ENCODE measurements at places on chromosomes 3 and 15.

DNA sequence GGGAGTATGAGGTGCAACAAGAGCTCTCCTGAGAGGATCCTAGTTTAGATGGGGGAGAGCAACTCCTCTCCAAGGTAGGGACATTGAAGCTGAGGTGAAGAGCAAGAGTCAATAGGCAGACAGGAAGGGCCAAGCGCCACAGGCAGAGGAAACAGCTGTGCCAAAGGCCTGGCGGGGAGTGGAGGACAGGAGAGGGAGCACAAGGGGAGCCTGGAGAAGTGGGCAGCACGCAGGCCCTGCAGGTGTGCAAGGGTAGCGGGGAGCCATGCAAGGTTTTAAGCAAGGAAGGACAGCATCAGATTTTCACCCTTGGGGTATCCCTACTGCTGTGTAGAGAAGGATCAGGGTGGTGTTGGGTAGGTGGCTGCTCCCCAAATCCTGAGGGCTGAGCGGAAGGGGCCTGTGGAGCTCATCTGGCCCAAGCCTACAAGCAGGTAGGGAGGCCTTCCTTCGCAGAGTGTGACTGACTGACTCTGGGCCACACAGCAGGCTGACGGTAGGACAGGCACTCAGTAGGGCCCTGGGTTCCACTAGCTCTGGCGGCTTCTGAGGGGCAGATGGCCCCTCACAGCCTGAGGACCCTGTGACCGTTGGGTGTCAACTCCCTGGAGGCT is 13.3 kb downstream of the CHST13 start:
- no peak for DNase-seq

DNA sequence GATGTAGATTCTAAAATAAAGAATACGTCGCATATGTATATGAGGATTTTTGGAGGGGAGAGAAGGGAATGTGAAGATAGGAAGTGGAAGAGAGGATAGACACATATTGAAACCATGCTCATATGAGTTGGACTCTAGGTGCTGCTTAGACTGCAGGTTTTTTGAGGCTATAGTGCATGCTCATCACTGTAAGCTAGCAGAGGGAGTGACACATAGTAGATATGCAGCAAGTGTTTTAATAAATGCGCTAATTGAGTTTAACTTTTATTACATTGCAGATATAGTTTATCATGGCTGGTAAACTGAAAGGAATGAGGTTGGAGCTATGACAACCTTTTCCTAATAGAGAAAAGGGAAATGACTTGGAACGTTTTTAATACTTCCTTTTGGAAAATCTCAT is 7.7 kb downstream of the SEMA6D start:
- DNase-seq: no peak

GRCh38 chr3:33491721-33492120 is 51.5 kb upstream of the UBP1 start:
- DNase-seq: no peak

DNA sequence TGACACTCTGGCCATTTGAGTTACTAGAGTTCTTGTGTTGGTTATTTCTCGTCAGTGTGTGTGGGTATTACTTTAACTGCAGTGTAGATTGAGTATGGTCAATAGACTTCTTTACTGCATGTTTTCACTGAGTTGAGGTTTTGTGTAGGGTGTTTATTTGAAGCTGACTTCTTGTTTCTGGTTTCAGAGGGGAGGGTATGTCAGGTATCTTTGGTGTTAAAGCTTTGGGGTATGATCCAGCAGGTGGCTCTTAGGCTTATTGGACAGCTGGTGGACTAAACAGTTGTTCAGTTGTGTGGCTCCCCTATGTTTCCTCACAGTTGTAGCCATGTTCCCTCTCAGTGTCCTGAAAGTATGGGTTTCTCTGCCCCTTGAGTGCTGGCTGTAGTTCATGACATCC is 72.0 kb downstream of the AKAP13 start:
- no peak for DNase-seq

- DNase-seq: no peak
Measured at GRCh38 chr3:124358156-124358555, 366.2 kb upstream of the ROPN1 start.

DNA sequence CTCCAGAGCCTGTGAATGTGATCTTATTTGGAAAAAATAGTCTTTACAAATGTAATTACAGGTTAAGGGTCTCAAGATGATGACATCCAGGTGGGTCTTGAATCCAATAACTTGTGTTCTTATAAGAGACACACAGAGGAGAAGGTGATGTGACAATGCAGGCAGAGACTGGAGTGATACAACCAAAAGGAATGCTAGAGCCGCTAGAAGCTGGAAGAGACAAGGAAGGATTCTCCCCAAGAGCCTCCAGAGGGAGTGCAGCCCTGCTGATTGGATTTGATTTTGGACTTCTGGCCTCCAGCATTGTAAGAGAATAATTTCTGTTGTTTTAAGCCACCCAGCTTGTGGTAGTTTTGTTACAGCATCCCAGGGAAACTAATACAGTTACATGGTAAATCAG is 9.7 kb downstream of the MYH15 start:
- no peak for DNase-seq

DNA sequence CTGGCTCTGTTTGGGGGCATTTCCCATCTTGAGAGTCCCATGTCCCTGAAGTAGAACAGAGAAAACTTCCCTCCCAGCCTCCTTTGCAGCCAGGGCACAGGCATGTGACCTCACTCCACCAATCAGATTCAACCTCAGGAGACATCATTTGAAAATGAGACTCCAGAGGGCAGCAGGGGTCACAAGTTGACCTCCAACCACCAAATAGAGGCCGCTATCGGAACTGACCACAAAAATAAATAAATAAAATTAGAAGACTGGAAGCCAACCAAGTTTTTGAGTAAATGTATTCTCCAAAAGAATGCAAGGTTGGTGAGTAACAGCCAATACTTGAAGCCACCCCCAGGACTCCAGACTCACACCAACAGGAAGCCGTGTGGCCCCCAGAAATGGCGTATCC is 106.5 kb downstream of the CHSY1 start:
- DNase-seq: no peak

DNA sequence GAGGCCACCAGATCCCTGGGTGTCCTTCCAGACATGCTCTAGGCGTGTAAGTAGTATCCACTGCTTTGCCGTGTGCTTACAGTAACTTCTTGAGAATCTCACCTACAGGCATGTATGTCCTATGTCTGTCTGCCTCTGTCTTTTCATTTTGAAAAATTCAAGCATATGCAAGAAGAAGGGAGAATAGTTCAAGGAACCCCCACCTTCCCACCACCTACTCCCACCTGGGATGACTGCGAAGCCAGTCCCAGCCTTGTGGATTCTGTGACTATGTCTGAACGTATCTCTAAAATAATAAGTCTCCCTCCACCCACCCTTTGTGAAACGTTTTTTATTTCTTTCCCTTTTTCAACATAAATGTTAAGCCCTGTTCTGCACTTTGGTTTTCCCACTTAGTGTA is 15.0 kb downstream of the CHST13 start:
- no peak for DNase-seq

- peak; percentile 31 for DNase-seq
Measured at GRCh38 chr3:157175691-157176507, 16.0 kb upstream of the CCNL1 start.

- DNase-seq: peak; percentile 70
Measured at GRCh38 chr15:75198560-75199356, 2.9 kb upstream of the C15orf39 start.

DNA sequence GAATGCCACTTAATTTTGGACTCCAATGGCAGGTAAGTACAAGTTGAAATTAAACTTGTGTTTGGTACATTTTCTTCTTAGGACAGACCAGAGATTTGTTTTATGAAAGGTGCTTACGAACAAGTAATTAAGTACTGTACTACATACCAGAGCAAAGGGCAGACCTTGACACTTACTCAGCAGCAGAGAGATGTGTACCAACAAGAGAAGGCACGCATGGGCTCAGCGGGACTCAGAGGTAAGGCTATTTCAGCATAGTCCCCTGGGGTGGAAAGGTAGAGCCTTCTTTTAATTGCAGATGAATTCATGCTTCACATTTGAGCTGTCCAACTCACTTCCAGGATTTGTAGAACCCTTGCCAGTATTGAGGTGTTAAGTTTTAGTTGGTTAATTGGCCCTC is 51.4 kb downstream of the ASTE1 start:
- no peak for DNase-seq

GRCh38 chr3:170055209-170055608 is 17.4 kb downstream of the GPR160 start:
- no peak for DNase-seq

- no peak for DNase-seq
Measured at GRCh38 chr15:91456921-91457320, 356.9 kb downstream of the SV2B start.

- no peak for DNase-seq
Measured at GRCh38 chr15:71469413-71469812, 340.9 kb upstream of the NR2E3 start.

DNA sequence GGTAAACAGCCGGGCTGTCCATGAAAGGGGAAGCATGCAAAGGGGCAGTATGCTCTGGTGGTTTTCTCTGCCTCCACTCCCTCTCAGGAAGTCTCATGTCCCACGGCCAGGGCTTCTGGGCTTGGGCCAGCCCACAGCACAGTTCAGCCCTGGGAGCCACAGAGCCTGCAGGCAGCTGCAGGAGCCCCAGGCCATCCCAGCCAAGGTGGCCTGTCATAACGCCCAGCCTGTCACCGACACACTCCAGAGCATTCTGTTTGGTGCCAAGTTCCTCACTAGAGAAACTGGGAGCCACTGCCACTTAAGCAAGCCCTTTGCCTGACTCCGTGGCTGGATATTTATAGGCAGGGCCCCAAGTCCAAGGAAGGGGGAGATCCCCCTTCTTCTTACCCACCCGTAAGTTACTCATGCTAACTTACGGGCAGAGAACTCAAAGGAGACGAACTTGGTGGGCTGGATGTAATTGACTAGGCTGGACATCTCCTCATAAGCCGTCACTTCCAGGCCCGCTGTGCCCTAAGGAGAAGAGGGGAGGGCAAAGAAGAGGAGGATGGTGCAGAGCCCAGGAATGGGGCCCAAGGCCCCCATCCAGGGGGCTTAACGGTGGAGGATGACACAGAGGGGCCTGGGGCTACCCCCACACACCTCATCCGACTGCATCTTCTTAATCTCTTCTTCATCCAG is 11.7 kb downstream of the PLCB2 start:
- DNase-seq: no peak

- DNase-seq: peak; percentile 86
Measured at GRCh38 chr3:136994772-136995516, 37.2 kb downstream of the IL20RB start.

DNA sequence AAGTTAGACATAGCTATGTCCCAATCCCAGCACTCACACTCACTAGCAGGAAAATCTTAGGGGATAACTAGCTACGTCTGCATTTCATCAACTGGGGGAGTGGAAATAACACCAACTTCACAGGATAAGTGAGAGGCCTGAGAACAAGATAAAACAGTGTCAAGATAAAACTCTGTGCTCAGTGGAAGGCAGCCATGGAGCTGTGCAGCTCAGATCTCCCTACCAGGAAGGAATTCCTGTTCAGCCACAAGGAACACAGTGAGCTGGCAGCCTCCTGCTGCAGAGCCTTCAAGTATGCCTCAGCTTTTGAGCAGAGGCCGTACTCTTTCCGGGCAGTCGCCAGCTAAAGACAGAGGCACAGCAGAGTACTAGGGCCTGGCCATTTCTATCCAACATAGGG is 115.8 kb upstream of the TOPAZ1 start:
- no peak for DNase-seq

DNA sequence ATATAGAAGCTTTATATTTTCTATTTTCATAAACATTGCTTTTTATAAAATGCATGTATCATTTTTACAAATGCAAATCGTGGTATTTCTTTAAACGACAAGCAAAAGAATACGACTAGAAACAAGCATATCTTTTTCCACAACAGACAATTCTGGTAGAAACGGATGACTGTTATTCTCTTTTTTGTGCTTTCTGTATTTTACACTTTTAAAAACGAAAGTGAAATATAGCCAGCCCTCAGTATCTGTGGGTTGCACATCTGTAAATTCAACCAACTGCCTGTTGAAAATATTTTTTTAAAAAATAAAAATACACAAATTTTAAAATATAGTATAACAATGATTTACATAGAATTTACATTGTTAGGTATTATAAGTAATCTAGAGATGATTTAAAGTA is 61.3 kb downstream of the PRTG start:
- DNase-seq: no peak

DNA sequence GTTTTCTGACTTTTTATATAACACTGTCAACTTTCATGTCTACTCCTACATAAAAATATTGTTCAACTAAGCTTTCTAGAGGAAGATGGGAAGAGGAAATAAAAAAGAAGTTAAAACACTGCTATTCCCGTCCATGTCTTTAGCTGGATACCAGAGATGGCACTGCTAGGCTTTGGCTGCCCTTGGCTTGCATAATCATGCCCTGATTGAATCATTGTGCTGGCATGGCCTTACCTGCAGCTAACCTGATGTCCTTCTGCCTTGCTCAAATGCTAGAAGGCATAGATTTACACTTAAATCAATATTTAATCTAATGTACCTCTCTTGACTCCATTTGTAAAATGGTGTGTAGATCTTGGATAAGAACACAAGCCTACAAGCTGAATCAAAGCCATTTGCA is 539.7 kb upstream of the IL12A start:
- DNase-seq: no peak

DNA sequence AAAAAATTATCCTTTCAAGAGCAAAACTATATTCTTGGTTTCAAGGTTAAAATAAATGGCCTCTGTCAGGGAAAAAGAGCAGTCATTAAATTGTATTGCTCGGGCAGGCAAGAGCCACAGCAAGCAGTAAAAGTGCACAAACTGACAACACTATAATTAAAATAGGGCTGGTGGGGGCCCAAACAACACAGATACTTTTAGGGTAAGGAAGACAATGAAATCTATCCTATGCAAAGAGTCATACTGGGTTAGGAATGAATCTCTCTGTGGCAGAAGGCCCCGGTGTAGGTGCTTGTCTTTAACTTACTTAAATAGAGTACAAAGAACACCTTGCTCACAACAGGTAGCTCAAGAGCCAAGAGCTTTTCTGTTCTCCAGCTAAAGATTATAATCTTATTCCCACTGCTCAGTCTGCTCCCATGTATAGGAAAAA is 94.7 kb downstream of the DLG1 start:
- DNase-seq: no peak

DNA sequence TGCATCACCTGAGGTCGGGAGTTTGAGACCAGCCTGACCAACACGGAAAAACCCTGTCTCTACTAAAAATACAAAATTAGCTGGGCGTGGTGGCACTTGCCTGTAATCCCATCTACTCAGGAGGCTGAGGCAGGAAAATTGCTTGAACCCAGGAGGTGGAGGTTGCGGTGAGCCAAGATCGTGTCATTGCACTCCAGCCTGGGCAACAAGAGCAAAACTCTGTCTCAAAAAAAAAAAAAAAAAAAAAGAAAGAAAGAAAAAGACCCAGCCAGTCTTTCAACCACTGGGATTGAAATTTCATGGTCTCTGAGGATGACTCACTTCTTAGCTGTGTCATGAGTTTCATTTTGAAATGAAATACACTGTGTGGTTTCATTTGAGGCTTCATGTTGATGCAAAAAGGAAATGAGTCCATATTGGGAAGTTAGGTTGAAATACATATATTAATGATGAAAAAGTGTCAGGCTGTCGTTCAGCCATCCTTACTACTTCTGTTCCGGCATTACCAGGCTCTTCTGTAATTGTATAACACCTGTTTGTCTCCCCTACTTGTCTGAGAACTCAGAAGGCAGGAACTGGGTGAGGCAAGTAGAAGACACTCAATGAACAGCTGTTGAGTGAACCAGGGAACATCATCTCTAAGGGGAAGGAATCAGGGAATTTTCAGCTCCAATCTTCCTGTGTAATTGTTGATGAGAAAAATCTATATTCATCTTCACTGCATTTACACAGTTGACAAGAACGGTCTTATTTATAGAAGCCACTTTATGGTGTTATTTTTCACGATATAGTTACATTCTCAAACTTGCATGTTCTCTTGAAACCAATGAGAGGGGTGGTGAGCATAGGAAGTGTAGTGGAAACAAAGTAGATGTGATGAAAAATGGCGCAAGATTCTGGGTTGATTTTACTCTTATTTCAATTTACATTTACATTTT is 87.4 kb downstream of the NFKBIZ start:
- DNase-seq: peak; percentile 87

Data from lung microvascular endothelial cell (primary cell).